ENCODE measurements at places on chromosomes 5 and 9.
A peak's percentile ranks its signal among the peaks of the same experiment; 100 is the strongest.

- H3K4me1 ChIP-seq: no peaks in the 10 kb centered on the region
- DNase-seq: no peak
- no peaks in the 10 kb centered on the region for H3K36me3 ChIP-seq
- no peak overlapping the region for H3K4me3 ChIP-seq
- no peaks in the 10 kb centered on the region for H3K27me3 ChIP-seq
Measured at GRCh38 chr5:17794201-17794600, 159.9 kb downstream of the TAF11L14 start.

DNA sequence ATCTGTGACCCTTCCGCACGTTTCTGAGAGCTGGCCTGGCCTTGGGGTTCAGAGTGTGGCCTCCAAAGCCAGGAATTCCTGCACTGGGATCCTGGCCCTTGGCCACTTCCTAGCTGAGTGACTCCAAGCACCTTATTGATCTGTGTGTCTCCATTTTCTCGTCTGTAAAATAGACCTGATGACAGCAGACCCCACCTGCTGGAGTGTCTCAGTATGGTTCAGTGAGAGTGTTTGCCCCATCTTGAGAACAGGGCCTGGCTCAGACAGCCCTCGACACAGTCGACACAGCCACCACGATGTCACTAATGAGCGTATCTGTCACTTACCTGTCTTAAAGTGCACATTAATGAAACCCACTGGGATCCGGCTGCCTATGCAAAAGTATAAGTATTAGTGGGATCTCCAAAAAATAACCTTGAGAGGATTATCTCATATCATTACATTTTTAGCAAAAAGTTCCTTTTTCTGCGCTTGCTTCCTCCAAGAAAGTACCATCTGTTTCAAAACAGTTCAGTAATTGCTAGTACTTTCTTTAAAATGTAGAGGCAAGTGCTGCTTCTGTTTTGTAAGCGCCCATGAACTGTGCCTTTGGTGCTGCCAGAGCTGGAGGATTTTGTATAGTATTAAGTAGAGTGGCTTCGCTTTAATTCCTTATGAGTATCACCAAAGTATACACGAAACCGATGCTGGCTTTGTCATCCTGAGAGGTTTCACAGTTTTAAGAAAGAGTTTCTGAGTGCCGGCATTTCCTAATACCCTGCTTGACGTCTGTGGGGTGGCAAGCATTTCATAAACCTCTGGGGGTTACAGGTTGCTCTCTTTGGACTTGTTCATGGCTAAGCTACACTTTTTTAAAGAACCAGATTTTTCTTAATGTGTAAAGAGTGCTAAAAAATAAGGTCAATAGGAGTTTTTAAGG, 31.7 kb downstream of the UBE2QL1 start:
- DNase-seq: no peak
- no peak overlapping the region for H3K27ac ChIP-seq
- H3K36me3 ChIP-seq: no peaks in the 10 kb centered on the region
- no peak overlapping the region for H3K4me3 ChIP-seq
- no peaks in the 10 kb centered on the region for H3K27me3 ChIP-seq
- no peaks in the 10 kb centered on the region for H3K4me1 ChIP-seq

DNA sequence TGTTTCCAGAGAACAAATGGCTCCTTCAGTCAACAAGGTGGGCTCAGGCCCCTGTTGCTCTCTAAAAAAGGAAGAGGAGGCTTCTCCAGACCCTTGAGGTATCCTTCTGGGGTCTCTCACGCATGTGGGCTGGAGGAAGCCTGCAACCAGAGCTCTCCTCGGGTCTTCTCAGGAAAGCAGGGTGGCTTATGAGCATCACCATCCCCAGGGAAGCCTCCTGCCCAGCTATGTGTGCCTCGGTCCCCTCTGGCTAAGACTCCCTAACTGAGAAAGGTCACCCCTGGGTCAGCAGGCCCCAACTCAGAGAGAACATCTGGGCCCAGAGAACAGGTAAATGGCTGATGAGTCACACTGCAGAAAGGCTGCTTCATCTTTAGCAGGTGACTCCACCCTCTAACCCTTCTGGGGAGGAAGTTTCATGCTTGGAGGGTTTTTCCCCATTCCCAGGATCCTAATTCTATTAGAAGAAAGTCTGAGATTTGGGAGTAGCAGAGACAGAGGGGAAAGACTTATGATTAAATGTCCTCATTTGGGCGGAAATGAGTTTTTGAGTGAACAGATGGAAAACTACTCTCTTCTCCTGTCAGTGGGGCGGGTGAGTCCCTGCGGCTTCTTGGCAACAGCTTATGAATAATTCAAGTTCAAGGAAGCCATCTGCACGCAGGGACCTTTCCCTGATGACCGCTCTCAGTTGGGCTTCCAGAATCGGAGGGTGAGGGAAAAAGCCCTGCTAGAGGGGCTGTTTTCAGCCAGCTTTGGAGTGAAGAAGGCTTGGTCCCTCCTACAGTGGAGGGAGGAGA, 41.9 kb downstream of the TGFBI start:
- no peaks in the 10 kb centered on the region for H3K27me3 ChIP-seq
- H3K27ac ChIP-seq: no peak overlapping the region
- no peaks in the 10 kb centered on the region for H3K4me1 ChIP-seq
- H3K4me3 ChIP-seq: no peak overlapping the region

DNA sequence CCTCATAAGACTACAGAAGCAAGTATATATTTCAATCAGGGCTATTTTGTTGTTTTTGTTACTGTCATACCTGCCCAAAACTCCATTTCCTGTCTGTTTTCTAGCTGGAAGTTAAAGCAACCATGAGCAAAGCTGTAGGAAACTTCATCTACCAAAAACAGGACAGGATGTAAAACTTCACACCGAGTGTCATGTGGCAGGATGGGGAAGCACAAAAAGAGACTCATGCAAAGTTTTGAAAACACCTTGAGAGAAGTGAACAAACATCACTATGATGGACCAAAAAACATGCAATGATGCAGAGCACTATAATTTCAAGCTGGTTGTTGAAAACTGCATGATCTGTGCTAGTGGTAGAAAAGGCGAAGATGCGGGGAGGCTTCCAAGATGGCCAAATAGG, 6.3 kb upstream of the GZMA start:
- H3K4me3 ChIP-seq: no peak overlapping the region
- H3K27ac ChIP-seq: no peak overlapping the region
- no peak for DNase-seq
- H3K4me1 ChIP-seq: no peaks in the 10 kb centered on the region
- H3K27me3 ChIP-seq: no peaks in the 10 kb centered on the region

- H3K27ac ChIP-seq: no peak overlapping the region
- DNase-seq: no peak
- no peaks in the 10 kb centered on the region for H3K36me3 ChIP-seq
Measured at GRCh38 chr5:89930591-89931392, 478.8 kb downstream of the CETN3 start.

DNA sequence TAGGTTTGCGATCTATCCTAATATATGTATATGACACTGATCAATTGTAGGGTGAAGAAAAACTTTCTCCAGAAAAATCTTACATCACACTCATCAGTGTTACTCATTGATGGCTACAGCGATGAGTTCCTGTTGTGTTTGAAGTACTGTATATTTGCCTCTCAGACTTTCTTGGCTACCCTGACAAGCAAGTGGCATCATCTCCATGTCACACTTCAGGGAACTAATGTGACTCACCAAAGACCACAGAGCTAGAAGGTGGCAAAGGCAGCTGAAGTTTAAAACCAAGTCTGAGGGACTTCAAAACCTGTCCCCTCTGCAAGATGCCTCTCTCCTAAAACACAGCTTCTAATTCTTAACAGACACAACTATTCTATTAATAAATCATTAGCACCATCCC, 451.4 kb downstream of the CTNND2 start:
- H3K4me1 ChIP-seq: no peaks in the 10 kb centered on the region
- DNase-seq: no peak
- H3K4me3 ChIP-seq: no peak overlapping the region
- no peaks in the 10 kb centered on the region for H3K36me3 ChIP-seq
- no peak overlapping the region for H3K27ac ChIP-seq

GRCh38 chr9:77847626-77848025, 184.0 kb downstream of the GNAQ start:
- no peak overlapping the region for H3K4me3 ChIP-seq
- H3K27ac ChIP-seq: no peak overlapping the region
- no peaks in the 10 kb centered on the region for H3K4me1 ChIP-seq
- DNase-seq: no peak

DNA sequence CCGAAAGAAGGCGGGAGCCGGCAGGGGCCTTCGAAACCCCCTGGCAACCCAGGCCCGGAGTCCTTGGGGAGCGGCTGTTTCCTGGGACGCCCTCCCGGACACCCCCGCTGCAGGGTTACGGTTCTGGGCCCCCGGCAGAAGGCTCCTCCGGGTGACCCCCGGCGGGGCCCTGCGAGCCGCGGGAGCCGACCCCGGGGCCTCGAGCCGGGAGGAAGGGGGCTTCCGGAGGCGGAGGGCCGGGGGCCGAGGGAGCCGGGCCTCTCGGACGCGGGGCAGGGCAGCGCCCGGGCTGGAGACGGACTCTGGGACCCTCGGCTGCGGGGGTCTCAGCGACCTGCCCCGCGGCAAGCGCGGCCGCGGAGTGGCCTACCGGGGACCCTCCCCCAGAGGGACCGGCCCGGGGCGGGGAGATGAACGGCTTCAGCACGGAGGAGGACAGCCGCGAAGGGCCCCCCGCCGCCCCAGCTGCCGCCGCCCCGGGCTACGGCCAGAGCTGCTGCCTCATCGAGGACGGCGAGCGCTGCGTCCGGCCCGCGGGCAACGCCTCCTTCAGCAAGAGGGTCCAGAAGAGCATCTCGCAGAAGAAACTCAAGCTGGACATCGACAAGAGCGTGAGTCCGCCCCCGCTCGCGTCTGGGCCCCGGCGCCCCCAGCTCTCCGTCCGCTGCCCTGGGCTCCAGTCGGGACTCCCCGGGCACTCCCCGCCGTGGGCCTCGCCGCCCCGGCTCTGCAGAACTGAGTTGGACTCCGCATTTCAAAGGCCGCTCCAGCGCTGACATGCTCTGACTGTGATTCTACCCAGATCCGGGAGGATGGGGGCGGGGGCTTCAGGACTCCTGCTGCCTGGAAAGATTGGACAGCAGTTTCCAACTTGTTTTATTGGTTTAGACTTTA, 645 bp downstream of the SAP30L start:
- peak overlapping the region; percentile 96 for H3K4me3 ChIP-seq
- no peak for DNase-seq
- no peak overlapping the region for H3K27ac ChIP-seq
- H3K27me3 ChIP-seq: no peaks in the 10 kb centered on the region

DNA sequence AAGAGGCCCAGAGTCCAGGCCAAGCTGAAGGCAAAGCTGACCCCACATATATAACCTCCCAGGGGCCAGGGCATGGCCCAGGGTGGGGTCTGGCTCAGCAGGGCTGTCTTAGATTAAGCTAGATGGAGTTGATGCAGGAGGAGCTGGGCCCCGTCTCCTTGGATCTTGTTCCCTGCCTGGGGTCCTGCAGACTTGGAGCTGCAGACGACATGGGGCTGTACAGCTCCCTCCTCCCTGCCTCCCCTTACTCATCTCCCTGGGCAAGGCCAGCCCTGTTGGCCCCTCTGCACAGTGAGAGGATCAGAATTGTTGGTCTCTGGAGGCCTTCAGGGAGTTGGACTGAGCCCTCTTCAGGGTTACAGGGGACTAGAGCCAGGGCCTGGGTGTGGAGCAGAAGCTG, 134.9 kb downstream of the RGS3 start:
- no peak overlapping the region for H3K27ac ChIP-seq
- H3K4me3 ChIP-seq: no peak overlapping the region
- H3K4me1 ChIP-seq: peaks cover 15% of the 10 kb centered on the region
- H3K36me3 ChIP-seq: peaks cover 6% of the 10 kb centered on the region
- DNase-seq: no peak

- no peak overlapping the region for H3K27ac ChIP-seq
- peak overlapping the region; percentile 20 for H3K4me3 ChIP-seq
- peak; percentile 75 for DNase-seq
- H3K4me1 ChIP-seq: peaks cover 1% of the 10 kb centered on the region
- no peaks in the 10 kb centered on the region for H3K27me3 ChIP-seq
Measured at GRCh38 chr5:139517683-139518564, 35.4 kb upstream of the STING1 start.

DNA sequence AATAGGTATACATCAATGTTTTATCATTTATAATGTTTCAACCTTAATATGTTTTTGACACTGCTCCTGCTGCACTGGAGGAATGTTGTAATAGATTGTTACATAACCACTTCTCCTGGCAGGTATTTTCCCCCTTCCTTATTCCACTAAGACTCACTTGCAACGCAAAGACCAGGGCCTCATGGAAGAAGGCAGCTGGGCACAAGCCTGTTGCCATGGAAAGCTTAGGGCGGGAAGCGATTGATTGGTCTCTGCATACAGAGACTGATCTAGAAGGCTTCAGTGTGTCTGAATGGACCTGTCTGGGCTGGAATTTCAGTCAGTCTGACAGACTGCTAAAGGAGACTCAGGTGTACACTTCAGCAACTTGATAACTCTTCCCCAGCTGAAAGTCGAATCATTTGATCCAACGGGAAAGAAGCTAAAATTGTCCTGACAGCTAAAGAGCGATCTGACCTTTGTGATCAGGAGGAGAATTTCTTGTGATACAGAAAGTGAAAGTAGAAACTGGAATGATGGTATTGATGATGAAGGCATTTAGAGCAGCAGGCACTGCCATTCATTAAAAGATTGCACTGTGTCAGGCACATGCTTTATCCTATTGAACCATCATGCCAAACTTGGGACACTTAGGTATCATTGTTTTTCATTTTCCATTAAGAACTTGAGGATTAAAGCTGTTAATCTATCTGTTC, 65.1 kb downstream of the GRIA1 start:
- no peak for DNase-seq
- H3K27me3 ChIP-seq: no peaks in the 10 kb centered on the region
- H3K4me3 ChIP-seq: no peak overlapping the region
- no peak overlapping the region for H3K27ac ChIP-seq
- H3K4me1 ChIP-seq: no peaks in the 10 kb centered on the region

GRCh38 chr9:121199921-121200320, 1.7 kb downstream of the RAB14 start:
- no peak overlapping the region for H3K27ac ChIP-seq
- H3K4me3 ChIP-seq: no peak overlapping the region
- H3K4me1 ChIP-seq: no peaks in the 10 kb centered on the region

GRCh38 chr9:93306081-93306480, 122.1 kb downstream of the WNK2 start:
- H3K36me3 ChIP-seq: no peaks in the 10 kb centered on the region
- H3K4me3 ChIP-seq: no peak overlapping the region
- DNase-seq: no peak
- no peak overlapping the region for H3K27ac ChIP-seq
- H3K27me3 ChIP-seq: no peaks in the 10 kb centered on the region

- H3K4me3 ChIP-seq: no peak overlapping the region
- H3K4me1 ChIP-seq: peaks cover 2% of the 10 kb centered on the region
Measured at GRCh38 chr9:127181595-127182190, 59.3 kb upstream of the ANGPTL2 start.

All from iPS DF 6.9 (cell line).